ENCODE measurements at places on chromosomes 12 and 14.

- DNase-seq: no peak
Observed at GRCh38 chr12:53973236-53974042, 513 bp downstream of the HOXC11 start.

GRCh38 chr12:5965950-5966383 is 20.9 kb upstream of the ANO2 start:
- peak; percentile 22 for DNase-seq

DNA sequence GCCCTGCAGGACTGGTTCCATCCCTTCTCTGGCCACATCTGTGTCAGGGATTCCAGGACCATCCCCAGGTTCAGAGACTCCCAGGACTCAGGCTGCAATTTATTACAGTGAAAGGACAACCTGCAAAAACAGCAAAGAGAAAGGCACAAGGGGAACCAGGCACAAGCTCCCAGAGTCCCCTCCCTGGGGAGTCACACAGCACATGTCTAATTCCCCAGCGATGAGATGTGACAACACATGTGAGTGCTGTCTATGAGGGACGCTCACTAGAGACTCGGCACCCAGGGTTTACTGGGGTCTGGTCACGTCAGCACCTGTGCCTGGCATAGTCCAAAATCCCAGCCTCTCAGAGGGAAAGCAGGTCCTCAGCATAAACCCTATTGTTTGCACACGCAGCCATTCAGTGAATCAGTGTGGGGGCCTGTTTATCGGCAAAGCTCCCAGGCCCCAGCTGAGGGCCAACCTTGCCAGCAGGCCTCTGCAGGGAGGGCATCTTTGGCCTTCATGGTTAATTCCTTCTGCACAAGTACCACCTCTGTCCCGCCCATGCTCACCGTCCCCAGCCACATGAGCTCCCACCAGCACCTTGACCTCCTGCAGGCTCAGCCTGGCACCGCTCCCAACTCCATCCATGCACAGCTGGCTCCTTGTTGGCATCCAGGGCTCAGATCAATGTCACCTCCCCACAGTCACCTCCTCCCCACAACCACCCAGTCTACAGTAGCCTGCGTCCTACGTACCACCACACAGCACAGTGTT is 198.9 kb upstream of the SFSWAP start:
- DNase-seq: no peak

- no peak for DNase-seq
Observed at GRCh38 chr14:66099451-66099850, 386.7 kb upstream of the CCDC196 start.

- no peak for DNase-seq
Observed at GRCh38 chr12:49871263-49871561, 28.3 kb upstream of the BCDIN3D start.

GRCh38 chr12:10708862-10709261 is 14.3 kb downstream of the YBX3 start:
- no peak for DNase-seq

GRCh38 chr12:6563448-6564050 is 4.5 kb downstream of the NOP2 start:
- DNase-seq: peak; percentile 39

DNA sequence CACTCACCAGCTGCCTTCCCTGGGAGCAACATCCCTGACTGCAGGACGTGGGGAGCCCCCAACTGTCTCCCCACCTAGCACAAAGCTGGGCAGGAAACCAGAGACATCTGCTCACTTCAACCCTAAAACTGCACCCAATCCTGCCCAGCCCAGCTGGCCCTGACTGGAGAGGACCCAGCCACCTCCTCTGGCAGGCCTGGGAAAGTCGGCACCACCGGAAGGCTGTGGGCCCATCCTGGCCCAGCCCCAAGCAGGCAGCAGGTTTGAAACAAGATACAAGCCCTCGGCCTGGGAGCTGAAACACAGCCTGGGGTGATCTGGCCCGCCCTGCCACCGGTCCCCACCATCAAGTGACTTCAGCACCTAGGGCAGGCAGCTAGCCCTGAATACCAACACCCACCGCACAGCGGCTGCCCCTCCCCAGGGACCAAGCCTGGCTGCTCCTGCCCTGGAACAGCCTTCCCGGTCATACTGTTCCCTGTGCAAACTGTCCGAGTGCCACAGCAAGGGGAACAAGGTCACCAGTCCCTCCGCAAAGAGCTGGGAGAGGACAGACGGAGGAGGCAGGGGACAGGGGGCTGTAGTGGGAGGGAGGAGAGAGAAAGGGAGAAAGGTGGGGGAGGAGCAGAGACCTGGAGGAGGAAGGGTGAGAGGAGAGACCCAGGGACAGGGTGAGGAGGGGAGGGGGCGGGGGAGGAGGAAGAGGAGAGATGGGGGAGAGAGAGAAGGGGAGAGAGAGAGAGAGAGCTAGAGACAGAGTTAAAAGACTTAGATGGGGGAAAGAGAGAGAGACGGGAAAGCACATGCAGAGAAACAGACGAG is 115.7 kb downstream of the RFLNA start:
- DNase-seq: no peak
